Stimulated activated CD8-positive, alpha-beta memory T cell treated with anti-CD3 and anti-CD28 coated beads, Interleukin-4, amount 100 ng/mL, for 24 hours (primary cell): ENCODE measurements at places on chromosomes 3 and 15.

DNA sequence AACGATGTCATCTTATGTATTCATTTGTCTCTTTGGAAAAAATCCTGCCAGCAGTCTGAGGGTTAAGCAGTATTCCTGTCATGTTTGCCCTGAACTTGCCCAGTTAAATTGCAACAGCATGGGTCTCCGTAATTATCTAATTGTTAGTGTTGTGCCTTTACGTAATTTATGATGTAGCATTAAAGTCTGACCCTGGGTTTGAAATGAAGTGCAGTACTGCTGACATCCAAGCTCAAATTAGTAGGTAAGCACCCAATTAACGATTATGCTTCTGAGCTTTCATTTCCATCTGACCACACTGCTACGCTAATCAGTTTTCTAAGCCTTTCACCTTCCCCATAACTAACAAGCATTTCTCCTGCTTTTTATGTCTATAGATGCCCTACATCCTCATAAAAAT is 241.8 kb downstream of the ARRDC4 start:
- no peak for DNase-seq

GRCh38 chr15:85500060-85500708 is 119.8 kb downstream of the AKAP13 start:
- no peak for DNase-seq

DNA sequence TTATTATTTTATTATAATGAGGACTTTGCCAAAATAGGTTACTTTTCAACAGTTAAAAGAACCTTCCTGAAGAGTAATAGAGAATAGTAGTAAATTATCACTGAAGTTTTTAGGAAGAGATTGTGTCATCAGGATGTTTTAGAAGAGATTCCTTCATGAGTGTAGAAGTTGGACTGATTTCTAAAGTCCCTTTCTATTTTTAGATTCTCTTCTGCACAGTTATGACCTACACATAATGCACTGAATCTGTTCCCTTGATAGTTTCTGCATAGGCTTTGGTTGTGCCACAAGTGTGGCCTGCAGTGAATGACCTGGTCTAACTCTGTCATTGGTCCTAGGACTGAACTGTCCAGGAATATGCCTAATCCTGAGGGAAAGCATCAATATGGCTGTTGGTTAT is 23.9 kb downstream of the SLC35A5 start:
- no peak for DNase-seq

DNA sequence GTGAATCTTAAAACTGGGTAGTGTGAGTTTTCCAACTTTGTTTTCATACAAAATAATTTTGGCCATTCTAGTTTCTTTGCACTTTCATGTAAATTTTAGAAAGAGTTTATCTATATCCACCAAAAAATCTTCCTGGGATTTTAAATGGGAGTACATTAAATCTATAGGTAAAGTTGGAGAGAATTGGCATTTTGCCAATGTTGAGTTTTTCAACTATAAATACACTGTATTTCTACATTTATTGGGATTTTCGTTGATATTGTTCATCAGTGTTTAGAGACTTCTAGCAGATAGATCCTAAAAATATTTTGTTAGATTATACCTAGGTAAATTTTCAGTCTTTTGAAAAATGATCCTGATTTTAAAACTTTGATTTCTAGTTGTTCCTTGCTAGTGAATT is 83.1 kb upstream of the CCDC54 start:
- DNase-seq, result no peak

DNA sequence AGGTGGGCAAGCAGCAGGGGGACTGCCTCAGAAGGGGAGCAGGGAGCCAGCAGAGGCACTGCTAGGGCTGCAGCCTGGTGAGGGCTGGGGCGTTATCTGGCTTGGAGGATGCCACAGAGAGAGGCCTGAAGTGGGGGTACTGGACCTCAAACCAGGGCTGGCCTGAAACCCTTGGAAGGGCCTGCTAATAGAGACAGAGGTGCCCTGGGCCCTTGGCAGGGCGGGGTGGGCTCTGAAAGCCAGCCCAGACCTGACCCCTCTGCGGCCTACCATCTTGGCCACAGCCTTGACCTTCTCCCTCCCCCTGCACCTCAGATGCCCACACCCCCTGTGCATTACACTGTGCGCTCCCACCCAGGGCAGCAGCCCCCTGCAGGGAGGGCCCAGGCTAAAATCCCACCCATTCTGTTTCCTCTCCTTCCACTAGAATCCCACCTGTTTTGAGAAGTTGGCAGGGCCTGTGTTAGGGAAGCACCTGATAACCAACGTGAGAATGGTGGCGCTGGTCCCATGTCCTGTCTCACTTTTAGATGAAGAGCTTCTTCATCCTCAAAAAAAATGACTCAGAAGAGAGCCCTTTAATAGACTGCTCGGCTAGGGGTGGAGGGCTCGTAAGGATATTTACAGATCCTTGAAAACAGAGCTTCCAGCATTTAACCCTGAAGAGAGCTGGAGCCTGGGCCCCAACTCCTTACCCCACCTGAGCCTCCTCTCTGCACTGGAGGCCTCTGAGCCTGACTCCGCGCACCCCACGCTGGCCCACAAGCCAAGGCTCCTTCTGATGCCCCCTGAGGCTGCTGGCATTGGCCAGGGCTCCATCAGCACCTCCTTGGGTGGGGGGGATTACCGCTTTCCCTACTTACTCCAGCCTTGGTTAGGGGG is 29.8 kb downstream of the LOXL1 start:
- no peak for DNase-seq

- DNase-seq, result no peak
Measured at GRCh38 chr3:135090020-135090717, 295.1 kb downstream of the EPHB1 start.

DNA sequence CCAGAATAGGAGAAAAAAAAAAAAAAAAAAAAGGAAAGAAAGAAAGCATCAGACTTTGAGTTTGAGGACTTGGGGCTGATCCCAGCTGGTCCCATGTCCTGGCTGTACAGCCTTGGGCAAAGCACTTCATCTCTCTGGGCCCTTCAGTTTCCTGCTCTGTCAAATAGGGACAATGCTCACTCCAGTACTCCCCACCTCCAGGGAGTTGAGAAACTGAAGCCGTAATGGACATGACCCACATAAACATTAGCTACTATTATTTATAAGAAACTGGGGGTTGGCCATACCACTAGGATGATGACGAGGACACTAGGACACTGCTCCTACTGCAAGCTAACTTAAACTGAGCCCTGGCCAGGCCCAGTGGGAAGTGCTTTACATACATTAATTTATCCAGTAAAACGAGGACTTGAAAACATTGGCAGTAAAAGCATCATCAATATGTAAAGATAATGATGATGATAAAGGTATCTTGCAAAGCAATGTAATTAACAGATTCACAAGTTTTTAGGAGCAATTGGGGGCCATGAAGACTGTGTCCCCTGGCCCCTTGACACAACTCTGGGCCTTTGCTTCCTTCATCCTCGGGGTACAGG is 22.9 kb upstream of the SMAD6 start:
- no peak for DNase-seq

GRCh38 chr3:42189001-42189460 is 77.0 kb downstream of the CCK start:
- no peak for DNase-seq

DNA sequence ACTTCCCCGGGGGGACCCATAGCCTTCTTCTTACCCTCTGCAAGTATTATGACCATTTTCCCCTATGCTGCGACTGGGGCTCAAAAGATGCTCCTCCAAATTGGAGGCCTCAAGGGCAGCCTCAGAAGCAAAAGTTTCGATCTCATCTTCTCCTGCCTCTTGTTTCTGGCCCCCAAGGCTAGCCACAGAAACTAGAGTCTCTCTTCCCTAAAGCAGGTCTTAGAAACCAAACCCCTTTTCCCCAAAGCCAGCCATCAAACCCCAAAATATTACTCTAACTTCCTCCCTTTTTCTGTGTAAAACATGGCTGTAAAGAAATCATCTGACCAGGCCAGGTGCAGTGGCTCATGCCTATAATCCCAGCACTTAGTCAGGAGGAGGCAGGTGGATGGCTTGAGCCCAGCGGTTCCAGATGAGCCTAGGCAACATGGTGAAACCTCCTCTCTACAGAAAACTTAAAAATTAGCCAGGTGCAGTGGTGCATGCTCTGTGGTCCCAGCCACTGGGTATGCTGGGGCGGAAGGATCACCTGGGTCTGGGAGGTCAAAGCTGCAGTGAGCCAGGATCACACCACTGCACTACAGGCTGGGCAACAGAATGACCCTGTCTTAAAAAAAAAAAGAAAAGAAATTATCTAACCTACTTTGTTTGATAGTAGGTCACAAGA is 36.7 kb upstream of the MFGE8 start:
- DNase-seq, result no peak

DNA sequence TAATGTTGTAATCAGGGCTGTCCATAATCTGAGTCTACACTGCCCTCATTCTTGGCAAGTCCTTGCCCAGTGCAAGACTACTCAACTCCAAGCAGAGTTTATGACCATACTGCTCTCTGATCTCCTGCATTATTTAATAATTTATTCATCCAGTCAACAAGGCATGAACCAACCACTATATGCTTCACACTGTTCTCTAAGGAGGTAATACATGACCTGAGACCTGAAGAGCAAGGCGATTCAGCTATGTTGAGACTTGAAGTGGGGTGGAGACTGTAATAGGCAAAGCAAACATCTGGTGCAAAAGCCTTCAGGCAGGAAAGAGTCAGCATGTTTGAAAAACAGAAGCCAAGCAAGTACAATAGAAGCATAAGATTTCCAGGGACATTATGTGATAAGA is 1362.8 kb downstream of the ROBO2 start:
- DNase-seq, result no peak

DNA sequence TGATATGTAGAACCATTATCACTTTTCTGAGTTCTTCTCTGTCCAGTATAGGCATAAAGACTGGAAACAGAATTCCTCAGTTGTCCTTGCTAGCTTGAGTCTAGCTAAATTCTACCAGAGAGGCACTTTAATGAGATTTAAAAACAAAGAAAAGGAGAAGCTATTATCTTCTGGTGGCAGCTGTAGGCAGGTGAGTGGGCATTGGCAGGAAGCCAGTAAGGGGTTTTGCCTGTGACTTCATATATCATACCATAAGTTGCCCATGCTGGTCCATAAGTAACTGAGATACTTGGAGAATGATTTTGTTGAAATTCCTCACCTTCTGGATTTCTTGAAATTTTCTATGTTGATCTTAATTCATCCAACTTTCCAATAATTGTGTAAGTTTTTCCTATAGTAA is 402.3 kb upstream of the TGFBR2 start:
- no peak for DNase-seq

DNA sequence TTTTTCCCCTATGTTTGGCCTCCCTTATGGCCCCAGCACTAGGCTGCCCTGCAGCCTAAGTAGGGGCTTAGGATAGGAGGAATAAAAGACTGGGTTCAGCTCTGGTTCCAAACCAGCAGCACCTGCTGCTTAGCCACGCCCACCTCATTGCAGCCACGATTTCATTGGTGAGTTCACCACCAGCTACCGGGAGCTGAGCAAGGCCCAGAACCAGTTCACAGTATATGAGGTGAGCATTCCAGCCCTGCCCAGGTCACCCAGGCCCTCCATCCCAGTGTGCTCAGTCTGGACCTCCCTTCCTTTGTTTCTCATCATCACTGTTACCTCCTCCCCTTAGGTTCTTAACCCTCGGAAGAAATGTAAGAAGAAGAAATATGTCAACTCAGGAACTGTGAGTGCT is 11.5 kb downstream of the CPNE9 start:
- no peak for DNase-seq

DNA sequence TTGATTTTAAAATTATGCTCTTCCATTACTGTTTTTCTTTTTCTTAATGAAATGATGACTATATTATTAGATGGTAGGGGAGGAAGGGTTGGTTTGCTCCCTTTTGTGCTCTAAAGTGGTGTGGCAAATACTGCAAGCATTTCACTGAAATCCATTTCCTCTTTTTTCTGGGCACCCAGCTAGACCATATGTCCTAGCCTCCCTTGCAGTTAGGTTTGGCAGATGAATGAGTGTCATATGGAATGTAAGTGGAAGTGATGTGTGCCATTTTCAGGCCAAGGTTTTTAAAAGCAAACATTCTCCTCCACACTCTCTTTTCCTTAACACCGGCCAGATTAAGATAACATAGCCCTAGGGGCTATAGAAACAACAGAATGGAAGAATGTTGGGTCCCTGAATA is 363.0 kb downstream of the FGF12 start:
- no peak for DNase-seq

- DNase-seq, result no peak
Measured at GRCh38 chr15:92457471-92458041, 63.9 kb downstream of the ST8SIA2 start.

GRCh38 chr3:86244905-86245304 is 746.0 kb downstream of the VGLL3 start:
- no peak for DNase-seq

GRCh38 chr15:95405447-95405846 is 925.1 kb upstream of the NR2F2 start:
- no peak for DNase-seq

DNA sequence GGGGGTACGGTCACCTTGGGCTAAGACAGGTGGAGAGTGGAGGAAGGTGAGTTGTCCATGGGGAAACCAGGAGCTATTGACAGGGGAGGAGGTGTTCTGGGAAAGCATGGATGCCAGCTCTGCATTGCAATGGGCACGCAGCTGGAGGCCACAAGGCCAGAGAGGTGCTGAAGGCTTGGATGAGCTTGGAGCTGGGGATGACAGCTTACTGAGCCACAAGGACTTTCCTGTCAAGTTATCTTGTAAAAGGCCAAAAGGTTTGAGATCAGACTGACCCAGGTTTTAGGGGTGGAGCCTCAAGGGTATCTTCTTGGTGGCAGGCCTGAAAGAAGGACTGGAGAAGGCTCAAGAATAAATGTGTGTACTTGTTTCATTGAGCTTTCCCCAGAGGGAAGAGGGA is 115.2 kb downstream of the ASB7 start:
- DNase-seq, result no peak

- DNase-seq, result no peak
Measured at GRCh38 chr3:73419179-73419803, 205.4 kb downstream of the PDZRN3 start.

GRCh38 chr3:156655819-156656550 is 18.4 kb upstream of the TIPARP start:
- DNase-seq, result no peak

DNA sequence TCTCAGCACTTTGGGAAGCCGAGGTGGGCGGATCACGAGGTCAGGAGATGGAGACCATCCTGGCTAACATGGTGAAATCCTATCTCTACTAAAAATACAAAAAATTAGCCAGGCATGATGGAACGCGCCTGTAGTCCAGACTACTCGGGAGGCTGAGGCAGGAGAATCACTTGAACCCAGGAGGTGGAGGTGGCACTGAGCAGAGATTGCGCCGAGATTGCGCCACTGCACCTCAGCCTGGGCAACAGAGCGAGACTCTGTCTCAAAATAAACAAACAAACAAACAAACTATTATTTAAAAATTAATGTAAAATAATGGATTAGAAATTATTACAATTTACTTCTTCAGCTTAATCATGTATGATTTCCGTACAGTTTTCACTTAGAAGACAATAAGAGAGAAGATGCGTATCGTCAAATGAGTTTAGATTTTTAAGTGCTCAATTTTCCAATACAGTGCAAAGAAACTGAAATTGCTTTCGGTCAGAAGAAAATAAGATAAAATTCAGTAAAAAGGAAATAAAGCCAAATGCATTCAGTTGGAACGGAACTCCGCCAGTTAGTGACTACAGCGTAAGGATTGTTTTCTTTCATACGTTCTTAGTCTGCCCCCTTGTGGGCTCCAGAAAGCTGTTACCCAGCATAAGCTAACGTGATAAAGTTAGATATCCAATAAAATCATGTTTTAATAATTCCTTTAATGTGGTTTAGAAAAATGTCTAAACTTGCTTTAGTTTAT is 24.8 kb downstream of the AADAC start:
- peak; percentile 2 for DNase-seq

- no peak for DNase-seq
Measured at GRCh38 chr3:45980229-45980813, 15.3 kb downstream of the FYCO1 start.
